HEK293T (cell line): ENCODE measurements at places on chromosomes 1 and 21.
A peak's percentile ranks its signal among the peaks of the same experiment; 100 is the strongest.

- DNase-seq: no peak
Measured at GRCh38 chr1:17525996-17526686, 13.4 kb upstream of the ARHGEF10L start.

DNA sequence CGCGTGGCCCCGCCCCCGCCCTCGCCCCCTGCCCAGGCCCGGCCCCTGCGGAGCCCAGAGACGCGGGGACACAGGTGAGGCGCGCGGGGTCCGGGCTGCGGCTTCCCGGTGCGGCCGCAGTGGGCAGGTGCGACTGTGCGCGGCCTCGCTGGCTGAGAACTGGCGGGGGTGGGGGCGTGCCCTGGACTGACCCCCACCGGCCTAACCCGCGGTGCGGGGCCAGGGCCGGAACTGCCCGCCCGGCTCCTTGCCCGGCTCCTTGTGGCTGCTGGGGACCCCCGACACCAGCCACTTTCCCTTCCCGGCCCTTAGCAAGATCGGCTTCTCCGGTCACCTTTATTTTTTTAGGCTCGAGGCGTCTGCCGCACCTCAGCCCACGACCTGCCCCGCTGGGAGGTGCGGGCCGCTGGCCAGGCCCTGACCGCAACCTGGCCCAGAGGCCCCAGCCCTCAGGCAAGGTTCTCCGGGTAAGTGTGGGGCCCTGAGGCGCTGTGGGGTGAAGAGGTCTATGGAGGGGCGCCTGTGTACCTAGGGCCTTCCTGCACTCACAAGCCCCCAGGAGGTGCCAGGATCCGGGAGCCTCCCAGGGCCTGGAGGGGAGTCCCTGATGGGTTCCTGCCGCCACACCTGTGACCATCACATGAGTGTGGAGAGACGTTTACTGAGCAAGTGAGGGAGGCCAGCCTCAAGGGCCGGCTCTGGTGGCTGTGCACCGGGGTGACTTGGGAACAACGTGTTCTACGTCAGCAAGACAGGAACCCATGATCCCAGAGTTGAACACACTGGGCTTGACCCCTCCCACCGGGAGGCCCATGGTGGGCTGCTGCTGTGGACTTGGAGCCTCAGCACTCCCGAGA lies at the start of gene SMIM1:
Gene SMIM1, plus strand, starts transcription at position 35 of the 857 bp plus-strand sequence. CDS start 2,625 bp downstream, outside the sequence.
- DNase-seq: no peak

GRCh38 chr1:27862671-27863537 lies 9.4 kb upstream of the THEMIS2 start:
- no peak for DNase-seq

GRCh38 chr1:156319664-156320063 lies 18.4 kb downstream of the CCT3 start:
- no peak for DNase-seq

DNA sequence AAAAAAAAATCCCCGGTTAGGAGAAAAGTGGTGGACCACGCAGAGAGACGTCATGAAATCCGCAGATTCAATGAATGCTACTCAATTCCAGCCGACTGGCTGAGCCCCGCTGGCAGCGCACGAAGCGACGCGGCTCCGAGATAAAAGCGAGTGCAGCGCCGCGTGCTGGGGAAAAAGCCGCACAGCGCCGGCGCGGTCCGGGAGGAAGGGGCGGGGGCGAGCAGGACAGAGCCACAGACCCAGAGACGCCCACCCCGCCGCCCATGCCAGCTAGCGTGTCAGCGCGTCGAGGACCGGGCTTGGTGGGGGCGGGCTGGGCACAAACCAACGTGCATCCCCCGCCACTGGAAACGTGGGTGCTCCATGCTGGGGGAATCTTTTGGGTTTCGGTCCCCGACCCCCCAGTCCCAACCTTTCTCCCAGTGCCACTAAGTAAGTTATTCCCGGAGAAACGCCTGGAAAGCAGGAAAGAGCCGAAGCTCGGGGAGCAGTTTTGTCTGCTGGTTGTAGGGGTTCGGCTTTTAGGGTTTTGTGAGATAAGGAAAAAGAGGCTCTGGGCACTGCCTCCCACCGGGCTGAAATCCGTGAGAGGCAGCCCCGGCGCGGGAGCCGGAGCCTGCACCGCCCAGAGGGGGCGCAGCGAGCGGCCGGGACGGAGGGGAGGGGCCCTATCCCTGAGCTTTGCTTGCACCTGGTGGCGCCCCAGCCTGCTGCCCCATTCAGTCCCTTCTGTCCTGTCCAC lies at the start of gene KCNJ6:
Gene KCNJ6, minus strand, starts transcription at position 148 of the 742 bp plus-strand sequence. CDS start 75,775 bp downstream, outside the sequence.
- peak; percentile 83 for DNase-seq

- DNase-seq: no peak
Measured at GRCh38 chr1:244863491-244864252, 671 bp downstream of the HNRNPU start.

- DNase-seq: no peak
Measured at GRCh38 chr1:84692391-84692790, 2.1 kb upstream of the SSX2IP start.

DNA sequence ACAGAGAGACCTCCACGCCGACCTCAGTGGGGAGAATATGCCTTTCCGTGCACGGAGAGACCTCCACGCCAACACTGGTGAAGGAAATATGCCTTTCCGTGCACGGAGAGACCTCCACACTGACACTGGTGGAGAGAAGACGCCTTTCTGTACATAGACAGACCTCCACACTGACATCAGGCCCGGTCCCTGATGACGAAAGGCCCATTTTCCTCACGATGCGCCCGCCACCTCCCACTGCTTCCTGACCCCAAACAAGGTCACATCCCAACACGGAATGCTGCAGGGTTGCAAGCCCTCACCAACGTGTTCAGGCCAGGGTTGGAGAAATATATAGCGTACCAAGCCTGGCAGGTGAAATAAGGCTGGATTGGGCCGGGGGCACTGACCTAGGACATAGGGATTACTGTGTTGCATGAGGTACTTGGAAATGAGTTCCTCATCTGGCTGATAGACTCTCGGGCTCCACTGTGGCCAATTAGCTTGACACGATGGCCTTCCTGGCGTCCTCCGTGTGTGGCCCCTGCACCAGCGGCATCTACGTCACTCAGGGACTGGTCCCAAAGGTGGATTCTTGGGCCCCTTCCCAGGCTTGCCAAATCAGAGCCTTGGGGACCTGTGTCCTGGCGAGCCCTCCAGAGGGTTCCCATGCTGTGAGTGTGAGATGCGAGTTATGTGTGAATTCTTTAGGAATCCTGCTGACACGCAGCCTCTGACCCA lies 16.5 kb upstream of the SUMO3 start:
- no peak for DNase-seq

DNA sequence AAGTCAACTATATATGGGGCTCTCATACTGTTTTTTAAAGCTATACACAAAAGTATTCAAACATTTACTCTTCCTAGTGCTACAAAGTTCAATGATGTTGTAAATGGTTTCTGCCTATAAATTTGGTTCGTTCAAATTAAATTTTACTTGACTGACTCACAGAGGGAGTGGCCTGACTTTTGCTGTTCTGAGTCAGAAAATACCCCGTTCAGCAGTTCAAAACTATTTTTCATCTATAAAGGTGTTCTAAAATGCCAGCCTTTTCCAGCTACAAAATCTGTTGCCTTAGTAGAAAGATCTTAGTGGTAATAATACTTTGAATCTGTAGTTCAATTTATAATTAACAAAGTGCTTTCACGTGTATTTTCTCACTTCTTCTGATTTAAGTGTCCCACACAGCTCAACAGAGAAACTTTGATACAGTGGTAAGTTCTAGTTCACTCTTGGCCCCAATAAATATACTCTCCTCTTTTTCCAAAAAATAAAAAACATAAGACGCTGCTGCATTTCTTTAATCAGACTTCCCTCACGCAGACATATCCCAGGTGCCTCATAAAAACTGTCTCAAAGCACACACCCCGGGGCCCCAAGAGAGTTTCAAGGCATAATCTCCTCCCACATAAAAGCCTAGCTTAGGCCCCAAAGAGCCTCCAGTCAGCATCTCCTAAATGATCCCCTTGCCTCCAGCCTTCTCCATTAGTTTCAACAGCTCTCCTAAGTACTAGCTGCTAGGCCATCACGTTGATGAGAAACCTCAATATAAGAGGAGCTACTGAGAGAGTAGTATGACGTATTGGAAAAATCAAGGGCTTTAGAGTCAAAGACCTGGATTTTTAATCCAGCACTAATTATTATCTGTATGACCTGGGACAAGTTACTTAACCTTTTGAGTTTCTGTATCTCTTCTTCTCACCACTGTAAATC lies 3.2 kb downstream of the PTP4A2 start:
- DNase-seq: peak; percentile 68

DNA sequence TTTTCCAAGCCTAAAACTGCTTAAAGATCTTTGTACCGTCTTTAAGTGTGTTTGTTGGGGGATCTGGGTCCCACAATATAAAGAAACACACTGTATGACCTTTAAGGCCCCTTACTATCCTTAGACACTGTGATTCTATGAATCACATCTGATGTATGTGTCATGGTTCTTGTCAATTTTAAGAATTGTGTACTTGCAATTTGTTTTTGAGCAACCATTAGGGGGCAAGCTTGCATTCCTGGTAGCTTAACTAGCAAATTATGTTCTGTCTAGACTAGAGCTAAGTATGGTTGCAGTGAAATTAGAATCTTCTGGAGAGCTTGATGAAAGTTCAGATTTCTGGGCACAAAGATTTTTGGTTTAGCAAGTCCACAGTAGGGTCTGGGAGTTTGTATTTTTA lies 219.5 kb downstream of the TPR start:
- DNase-seq: peak; percentile 46

DNA sequence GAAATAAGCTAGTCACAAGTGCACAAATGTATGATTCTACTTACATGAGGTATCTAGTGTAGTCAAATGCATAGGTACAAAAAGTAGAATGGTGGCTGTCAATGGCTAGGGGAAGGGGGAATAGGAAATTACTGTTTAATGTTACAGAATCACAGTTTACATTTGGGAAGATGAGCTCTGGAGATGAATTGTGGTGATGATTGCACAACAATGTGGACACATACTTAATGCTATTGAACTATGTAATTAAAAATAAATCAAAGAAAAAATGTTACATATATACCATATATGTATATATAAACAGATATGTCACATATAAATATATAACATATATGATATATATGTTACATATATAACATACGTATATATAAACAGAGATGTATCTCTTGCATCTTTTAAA lies 39.4 kb downstream of the VAV3 start:
- DNase-seq: no peak

GRCh38 chr1:51518586-51519047 lies 449 bp downstream of the EPS15 start:
- DNase-seq: peak; percentile 25

DNA sequence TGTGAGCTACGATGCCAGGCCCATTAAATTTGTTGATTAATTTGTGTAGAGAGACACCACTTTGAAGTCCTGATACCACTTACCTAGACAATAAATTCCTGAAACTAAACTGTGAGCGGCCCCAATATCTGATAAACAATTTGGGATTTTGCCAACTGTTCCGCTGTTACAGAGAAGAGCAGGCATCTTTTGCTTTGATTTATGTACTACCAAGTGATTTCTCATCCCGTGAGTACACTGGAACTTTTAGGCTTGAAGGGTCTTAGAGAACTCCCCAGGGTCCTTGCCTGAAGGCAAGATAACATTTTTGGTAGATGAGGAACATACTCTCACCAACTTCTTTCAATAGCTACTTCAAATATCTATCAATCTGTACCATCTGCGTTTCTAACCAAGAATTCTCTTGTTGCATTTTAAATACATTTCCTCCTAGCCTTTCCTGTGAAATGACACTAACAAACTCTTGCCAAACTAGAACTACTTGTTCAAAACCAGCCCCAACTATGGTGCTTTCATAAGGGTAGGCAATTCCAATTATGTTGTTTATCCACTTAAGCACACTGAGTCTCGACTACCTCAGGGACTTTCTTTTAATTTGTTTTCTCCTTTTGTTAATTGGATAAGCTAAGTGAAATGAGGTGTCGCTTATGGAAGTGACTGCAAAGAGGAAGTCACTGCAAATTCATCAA lies 23.2 kb upstream of the SLC30A1 start:
- no peak for DNase-seq

DNA sequence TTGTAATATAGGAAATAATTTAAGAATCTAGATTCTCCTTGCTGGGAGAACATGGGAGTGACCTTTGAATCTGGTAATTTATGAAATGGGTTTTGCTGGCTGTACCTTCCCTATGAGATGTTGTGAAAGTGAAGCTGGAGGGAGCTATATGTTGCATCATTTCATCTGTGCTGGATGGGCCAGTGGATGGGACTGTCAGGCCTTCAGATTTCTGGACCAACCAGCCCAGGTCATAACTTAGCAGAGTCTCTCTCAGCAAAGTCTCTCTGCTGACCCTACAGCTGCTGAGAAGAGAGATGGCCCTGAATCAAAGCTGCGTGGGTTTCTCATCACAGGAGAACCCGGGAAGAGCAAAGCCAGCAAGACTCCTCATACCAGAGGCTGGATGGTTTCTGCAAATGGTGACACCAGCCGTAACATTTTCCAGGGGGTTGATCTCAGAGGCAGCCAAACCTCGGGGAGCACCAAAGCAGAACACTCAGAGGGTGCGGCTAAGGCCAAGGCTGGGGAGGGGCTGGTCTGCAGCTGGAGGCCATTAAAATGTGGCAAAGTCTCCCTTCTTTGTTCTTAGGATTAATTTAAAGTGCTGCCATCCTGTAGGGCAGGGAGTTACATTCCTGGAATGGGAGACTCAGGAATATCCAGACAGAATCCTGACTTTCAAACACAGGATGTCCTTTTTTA lies 18.2 kb upstream of the PTGFRN start:
- no peak for DNase-seq

DNA sequence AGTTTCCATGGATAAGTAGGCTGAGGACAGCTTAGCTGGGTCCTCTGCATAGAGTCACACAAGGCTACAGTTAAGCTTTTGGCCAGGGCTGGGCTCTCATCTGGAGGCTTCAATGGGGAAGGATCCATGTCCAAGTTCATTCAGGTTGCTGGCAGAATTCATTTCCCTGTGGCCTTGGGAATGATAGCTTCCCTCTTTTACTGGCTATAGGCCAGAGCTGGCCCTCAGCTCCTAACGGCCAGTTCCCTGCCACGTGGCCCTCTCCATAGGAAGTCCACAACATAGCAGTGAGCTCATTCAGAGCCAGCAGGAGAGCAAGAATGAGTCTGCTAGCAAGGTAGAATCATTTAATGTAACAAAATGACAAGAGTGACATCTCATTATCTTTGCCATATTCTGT lies 15.1 kb upstream of the PODN start:
- DNase-seq: no peak

DNA sequence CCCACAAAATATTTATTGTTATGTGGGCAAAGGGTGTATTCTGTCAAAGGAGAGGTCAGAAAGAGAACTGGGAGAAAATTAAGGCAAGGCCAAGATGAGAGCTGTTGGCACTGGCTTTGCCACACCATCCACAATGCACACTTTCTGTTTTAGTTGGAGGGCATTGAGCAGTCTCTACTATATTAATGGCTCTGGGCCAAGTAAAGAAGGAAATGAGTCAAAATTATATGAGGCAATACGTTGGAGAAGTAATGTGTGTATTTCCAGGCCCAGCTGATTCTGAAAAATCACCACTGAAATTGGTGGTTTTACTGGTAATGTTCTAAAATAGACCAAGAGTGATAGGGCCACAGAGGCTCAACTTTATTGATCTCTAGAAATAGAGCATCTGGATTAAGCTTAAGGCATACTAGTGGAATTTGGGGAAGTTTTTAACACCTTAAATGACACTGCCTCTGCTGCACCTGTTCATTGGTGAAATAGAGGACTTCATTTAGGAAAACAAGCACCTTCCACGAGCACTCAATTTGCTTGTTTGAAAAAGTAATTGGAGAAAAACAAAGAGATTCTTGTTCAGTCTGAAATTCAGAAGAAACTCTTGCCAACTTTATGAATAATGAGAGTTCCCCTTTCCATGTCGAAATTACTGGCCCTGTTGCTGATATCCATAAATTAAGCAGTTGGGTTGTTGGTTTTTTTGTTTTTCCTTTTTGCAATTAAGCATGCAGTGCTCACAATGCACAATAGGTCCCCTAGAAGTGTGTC lies 424.9 kb downstream of the ADGRL2 start:
- DNase-seq: no peak
